Endothelial cell of umbilical vein (primary cell): ENCODE measurements at places on chromosomes 2 and 18.

- H3K27me3 ChIP-seq = peaks cover 6% of the 10 kb centered on the region
- H3K27ac ChIP-seq = no peak overlapping the region
- peaks cover 4% of the 10 kb centered on the region for H3K4me1 ChIP-seq
- no peak for DNase-seq
Observed at GRCh38 chr2:134975281-134976009, 56.8 kb downstream of the CCNT2 start.

- peak; percentile 78 for DNase-seq
- H3K27me3 ChIP-seq = no peaks in the 10 kb centered on the region
- no peak overlapping the region for H3K4me3 ChIP-seq
- H3K4me1 ChIP-seq = peaks cover 21% of the 10 kb centered on the region
- peak overlapping the region; percentile 62 for H3K27ac ChIP-seq
- no peaks in the 10 kb centered on the region for H3K36me3 ChIP-seq
Observed at GRCh38 chr2:191247381-191248057, 2.3 kb downstream of the MYO1B start.

GRCh38 chr18:10524507-10525370 is 1.1 kb upstream of the NAPG start:
- no peak overlapping the region for H3K27ac ChIP-seq
- DNase-seq = no peak
- no peak overlapping the region for H3K4me3 ChIP-seq
- H3K36me3 ChIP-seq = no peaks in the 10 kb centered on the region
- H3K27me3 ChIP-seq = peaks cover 10% of the 10 kb centered on the region
- peaks cover 7% of the 10 kb centered on the region for H3K4me1 ChIP-seq

DNA sequence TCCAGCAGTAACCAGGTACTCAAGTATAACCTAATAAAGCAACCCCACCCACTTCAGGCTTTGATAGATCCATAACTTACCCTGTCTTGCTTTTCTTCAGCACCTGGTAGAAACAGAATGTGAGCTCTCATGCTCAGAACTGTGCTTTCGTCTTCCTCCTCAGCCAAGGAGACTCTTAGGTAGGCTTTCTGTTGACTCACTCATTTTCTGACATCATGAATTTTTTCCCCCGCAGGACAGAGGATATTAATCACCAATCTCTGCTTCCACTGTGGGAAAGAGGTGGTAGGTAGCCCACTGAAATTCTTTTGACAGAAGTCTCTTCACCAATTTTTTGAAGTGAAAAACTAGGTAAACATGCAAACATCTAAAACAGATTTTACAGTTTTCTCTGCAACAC is 241.2 kb upstream of the KCNJ3 start:
- DNase-seq = no peak
- no peaks in the 10 kb centered on the region for H3K36me3 ChIP-seq
- H3K27ac ChIP-seq = no peak overlapping the region
- no peak overlapping the region for H3K4me3 ChIP-seq
- no peaks in the 10 kb centered on the region for H3K27me3 ChIP-seq

- H3K4me1 ChIP-seq = peaks cover 2% of the 10 kb centered on the region
- no peak for DNase-seq
- no peaks in the 10 kb centered on the region for H3K27me3 ChIP-seq
- no peak overlapping the region for H3K4me3 ChIP-seq
Observed at GRCh38 chr2:200613692-200614091, 27.9 kb downstream of the AOX1 start.

DNA sequence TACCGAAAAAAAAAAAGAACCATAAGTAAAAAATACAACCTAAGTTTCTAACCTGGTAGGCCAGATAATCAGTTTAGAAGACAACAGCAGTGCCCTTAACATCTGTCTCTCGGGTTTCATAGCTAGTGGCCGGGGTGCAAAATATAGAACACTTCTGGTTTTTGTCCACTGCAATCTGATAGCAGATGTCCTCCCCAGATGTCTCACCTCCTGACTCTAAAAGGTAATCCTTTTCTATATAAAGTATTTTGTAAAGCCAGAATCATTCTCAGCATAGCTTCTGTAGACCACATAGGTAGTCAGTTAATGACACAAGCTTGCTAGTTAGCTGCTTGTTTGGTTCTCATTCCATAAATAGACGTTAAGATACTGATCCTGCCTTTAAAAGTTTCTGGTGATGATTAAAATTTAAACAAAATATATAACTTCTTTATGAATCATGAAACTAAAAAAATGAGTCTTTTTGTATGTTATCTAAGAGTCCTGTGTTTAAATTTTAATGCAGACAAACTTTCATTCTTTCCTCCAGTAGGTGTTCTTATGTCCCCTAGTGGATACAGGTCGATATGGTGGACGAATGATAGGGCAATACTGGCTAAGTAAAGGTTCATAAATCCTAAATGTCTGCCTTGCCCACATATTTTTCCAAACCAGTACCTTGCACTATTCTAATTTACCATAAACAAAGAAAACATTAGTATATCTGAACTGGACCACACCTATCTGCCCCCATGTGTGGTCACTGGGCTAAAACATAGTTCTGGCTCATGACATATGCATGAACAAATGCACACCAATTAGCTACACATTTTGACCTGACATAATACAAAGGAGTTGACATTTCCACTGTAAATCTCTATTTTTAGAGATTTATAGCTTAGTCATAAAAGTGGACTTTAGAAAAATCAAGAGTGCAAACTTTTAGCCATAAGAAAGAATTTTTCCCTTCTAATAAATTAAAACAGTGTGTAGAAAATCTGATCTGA is 171.0 kb downstream of the SRBD1 start:
- H3K4me3 ChIP-seq = no peak overlapping the region
- no peaks in the 10 kb centered on the region for H3K36me3 ChIP-seq
- no peaks in the 10 kb centered on the region for H3K4me1 ChIP-seq
- no peak overlapping the region for H3K27ac ChIP-seq

GRCh38 chr18:76252880-76253279 is 242.2 kb downstream of the ZNF516 start:
- no peaks in the 10 kb centered on the region for H3K36me3 ChIP-seq
- no peaks in the 10 kb centered on the region for H3K27me3 ChIP-seq
- H3K27ac ChIP-seq = no peak overlapping the region
- DNase-seq = no peak

DNA sequence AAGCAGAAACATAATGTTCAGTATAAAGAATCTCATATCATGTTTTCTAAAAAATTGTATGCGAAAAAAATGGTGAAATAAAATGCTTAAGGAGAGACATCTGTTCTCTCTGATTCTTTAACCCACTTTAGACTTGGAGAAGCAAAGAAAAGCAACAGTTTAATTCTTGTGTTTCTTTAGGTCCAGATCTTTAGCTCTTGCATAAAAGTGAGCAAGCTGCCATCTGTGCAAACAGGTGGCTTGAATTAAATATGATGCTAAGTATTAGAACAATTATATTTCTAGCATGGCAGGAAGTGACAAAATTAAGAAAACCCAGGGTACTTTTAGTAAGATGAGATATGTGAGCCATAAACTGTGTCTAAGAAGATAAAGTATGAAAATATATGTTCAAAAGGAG is 1038.3 kb downstream of the DPP10 start:
- no peaks in the 10 kb centered on the region for H3K27me3 ChIP-seq
- no peak overlapping the region for H3K4me3 ChIP-seq

GRCh38 chr18:42559069-42559690 is 556.3 kb downstream of the RIT2 start:
- no peaks in the 10 kb centered on the region for H3K27me3 ChIP-seq
- H3K27ac ChIP-seq = no peak overlapping the region
- no peaks in the 10 kb centered on the region for H3K4me1 ChIP-seq

DNA sequence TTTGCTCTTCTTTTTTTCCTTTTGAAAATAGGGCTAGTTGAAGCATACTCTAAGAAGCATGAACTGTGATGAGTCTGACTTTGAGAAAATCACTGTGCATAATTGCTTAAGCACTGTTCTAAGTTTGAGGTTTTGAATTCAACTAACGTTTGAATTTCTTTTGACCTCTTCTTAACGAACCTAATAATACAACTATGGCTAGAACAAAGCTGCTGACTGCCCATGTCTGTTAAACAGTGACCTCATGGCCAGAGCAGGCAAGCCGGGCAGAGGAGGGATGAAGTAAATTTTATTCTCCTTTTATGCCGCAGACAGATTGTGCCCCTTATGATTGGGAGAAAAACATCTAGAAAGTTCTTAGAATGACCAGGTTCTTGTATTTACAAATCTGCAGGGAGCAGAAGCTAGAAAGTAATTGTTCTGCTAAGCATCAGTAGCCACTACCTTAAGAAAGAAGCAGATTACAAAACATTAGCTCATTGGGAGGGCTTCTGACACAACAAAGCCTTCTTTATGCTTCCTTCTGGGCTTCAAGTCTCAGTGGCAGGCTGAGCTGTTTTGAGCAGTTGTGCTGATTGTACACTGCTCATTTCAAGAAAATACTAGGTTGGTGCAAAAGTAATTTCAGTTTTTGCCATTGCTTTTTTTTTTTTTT is 97.8 kb upstream of the RASGRP3 start:
- peaks cover 6% of the 10 kb centered on the region for H3K4me1 ChIP-seq
- H3K27me3 ChIP-seq = no peaks in the 10 kb centered on the region
- DNase-seq = no peak
- H3K27ac ChIP-seq = no peak overlapping the region
- H3K4me3 ChIP-seq = no peak overlapping the region

DNA sequence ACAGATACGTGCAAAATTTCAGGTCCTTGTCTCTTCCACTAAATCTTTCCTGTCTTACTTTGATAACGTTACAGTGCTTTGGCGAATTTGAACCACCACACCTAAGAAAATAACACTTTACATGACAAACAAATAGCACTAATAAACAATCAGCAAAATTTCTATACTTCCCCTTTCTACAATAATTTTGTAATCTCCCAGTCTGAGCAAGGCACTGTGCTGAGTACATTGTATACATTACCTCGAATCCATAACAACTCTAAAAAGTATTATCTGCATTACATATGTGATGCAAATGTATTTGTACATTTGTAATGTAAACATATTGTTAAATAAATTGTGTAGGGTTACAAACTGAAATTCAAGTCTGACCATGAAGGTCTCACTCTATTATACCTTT is 49.9 kb downstream of the RTN4 start:
- no peak for DNase-seq
- H3K4me1 ChIP-seq = peaks cover 11% of the 10 kb centered on the region
- no peaks in the 10 kb centered on the region for H3K27me3 ChIP-seq
- H3K27ac ChIP-seq = no peak overlapping the region
- no peaks in the 10 kb centered on the region for H3K36me3 ChIP-seq

DNA sequence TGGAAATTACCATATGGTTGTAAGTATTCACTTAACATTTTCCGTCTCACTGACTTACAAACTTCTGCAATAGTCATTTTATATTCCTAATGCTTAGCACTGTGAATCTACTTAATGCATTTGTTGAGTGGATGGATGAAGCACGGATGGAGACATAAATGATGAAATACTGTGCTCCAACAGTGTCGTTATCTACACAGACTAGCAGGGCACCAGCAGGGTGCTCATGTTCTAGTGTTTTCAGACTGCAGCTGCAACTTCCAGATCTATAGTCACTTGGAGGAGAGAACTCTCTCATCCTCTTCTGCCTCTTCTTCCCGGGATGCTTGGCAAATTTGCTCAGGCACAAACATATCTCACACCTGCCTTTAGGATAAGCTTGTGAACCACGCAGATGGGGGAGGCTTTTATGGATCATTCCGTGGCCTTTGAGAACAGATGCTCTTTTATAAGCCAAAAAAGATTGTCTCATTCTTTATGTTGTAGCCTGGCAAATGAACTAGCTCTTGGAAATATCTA is 797.7 kb downstream of the MBD2 start:
- no peak for DNase-seq
- H3K27ac ChIP-seq = no peak overlapping the region
- H3K36me3 ChIP-seq = no peaks in the 10 kb centered on the region
- no peaks in the 10 kb centered on the region for H3K27me3 ChIP-seq
- no peak overlapping the region for H3K4me3 ChIP-seq

DNA sequence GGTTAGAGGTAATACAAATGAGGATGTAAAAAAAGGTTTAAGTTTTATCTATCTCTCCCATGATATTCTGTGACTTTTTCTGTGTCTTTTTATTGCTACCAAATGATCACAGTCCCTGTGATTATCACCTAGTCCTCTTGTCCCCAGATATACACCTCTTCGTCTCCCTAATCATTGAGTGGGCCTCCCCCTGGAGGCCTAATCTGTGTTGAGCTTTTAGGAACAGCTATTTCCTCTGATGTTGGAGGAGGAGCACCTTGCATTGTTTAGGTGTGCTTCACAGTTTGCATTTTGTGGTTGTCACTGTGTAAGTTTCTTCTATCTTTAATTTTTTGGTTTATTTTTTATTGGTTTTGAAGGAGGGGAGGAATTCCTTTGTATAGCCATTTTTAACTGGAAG is 33.3 kb downstream of the CCDC85A start:
- peaks cover 3% of the 10 kb centered on the region for H3K4me1 ChIP-seq
- H3K27ac ChIP-seq = no peak overlapping the region
- no peak for DNase-seq
- no peaks in the 10 kb centered on the region for H3K36me3 ChIP-seq
- H3K4me3 ChIP-seq = no peak overlapping the region

DNA sequence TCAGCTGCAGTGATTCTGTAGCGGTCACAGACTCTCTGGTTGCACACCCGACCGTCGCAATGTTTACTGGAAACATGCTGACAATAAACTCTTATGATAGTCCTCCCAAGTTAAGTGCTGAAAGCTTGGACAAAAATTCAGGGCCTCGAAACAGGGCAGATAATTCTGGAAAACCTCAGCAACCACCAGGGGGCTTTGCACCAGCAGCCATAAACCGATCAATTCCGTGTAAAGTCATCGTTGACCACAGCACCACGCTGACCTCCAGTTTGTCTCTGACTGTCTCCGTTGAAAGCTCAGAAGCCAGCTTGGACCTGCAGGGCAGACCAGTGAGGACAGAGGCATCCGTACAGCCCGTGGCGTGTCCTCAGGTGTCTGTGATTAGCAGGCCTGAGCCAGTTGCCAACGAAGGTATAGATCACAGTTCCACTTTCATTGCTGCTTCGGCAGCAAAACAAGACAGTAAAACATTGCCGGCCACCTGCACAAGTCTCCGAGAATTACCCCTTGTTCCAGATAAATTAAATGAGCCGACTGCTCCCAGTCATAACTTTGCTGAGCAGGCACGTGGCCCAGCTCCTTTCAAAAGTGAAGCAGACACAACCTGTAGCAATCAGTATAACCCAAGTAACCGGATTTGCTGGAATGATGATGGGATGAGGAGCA is 166.1 kb downstream of the ASXL3 start:
- H3K27ac ChIP-seq = no peak overlapping the region
- H3K36me3 ChIP-seq = no peaks in the 10 kb centered on the region
- H3K4me3 ChIP-seq = no peak overlapping the region
- DNase-seq = no peak
- H3K27me3 ChIP-seq = no peaks in the 10 kb centered on the region

- H3K27ac ChIP-seq = no peak overlapping the region
- no peaks in the 10 kb centered on the region for H3K4me1 ChIP-seq
- no peaks in the 10 kb centered on the region for H3K27me3 ChIP-seq
- no peak overlapping the region for H3K4me3 ChIP-seq
Observed at GRCh38 chr2:232245111-232245510, 133.4 kb upstream of the ALPP start.

DNA sequence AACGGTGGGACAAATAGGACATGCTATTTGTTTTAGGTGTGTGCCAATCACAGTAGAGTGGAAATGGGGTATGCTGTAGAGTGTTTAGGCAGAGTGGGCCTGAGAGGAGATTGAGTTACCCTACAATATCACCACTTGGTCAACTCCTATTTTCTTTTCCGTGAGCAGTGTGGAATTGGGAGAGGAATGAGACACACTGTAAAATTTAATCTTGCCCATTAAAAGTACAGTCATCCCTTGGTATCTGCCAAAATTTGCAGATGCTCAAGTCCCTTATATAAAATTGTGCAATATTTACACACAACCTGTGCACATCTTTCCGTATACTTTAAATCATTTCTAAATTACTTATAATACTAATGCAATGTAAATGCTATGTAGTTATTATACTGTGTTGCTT is 12.4 kb downstream of the FBXO48 start:
- H3K4me3 ChIP-seq = no peak overlapping the region
- peaks cover 2% of the 10 kb centered on the region for H3K4me1 ChIP-seq
- no peak for DNase-seq
- no peaks in the 10 kb centered on the region for H3K27me3 ChIP-seq
- no peak overlapping the region for H3K27ac ChIP-seq
- H3K36me3 ChIP-seq = no peaks in the 10 kb centered on the region
